DMS53 (cell line): ENCODE measurements at places on chromosomes 13 and 19.

GRCh38 chr13:101289764-101290163, 126.5 kb downstream of the NALCN start:
- DNase-seq: peak; percentile 83

- peak; percentile 15 for DNase-seq
Measured at GRCh38 chr19:10712754-10713153, 5.1 kb upstream of the DNM2 start.

DNA sequence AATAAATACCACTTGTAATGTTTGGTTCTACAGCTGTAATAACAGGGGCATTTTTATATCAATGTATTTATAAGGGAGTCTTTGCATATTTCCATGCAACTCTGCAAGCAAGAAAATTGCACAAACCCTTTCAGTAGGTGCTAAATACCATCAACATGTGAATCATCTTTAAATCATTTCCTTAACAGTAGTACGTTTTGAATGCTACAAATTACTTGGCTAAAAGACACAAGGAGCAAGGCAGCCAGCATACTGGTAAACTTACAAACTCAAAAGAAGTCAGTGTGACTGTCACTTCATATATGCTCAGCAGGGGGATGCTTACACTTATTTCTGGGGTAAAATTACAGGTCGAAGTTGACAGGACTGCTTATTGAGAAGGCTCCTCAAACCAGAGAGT, 402.4 kb downstream of the EFNB2 start:
- DNase-seq: no peak

- DNase-seq: no peak
Measured at GRCh38 chr19:48471836-48472235, 2.7 kb downstream of the CYTH2 start.

GRCh38 chr13:63299866-63300394, 1884.3 kb upstream of the PCDH20 start:
- no peak for DNase-seq

GRCh38 chr13:44389060-44389666, 15.5 kb downstream of the SERP2 start:
- no peak for DNase-seq

DNA sequence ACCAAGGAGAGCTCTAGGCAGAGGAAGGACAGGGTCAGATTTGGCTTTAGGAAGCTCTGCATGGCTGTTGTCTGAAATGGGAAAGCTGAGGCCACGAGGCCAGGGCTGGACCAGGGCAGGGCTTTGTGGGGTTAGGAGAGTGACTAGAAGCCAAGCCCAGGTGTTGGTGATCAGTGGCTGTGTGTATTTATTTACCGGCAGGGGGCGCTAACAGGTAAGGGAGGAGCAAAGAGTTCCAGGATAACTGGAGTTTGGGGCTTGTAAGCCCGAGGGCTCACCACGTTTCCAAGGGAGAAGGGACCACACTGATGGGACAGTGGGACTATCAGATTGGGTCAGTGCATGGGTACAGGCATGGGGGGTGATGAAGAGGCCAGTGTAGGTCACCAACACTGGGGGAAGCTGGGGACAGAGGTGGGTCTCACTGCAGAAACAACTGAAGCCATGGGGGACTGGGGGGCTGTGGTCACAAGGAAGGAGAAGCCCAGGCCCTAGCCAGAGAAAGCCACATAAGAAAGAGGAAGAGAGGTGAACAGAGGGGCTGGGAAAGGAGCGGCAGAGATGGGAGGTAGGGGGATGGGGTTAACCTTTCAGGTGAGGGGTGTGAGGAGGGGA, 3.9 kb downstream of the TMEM147 start:
- peak; percentile 95 for DNase-seq

GRCh38 chr19:1307320-1307719, 21.6 kb downstream of the EFNA2 start:
- no peak for DNase-seq

GRCh38 chr19:14555918-14556661, 15.8 kb downstream of the NDUFB7 start:
- DNase-seq: no peak

- no peak for DNase-seq
Measured at GRCh38 chr13:102260256-102260655, 141.6 kb downstream of the FGF14 start.

- peak; percentile 91 for DNase-seq
Measured at GRCh38 chr19:39671739-39672363, 16.1 kb downstream of the LGALS16 start.

DNA sequence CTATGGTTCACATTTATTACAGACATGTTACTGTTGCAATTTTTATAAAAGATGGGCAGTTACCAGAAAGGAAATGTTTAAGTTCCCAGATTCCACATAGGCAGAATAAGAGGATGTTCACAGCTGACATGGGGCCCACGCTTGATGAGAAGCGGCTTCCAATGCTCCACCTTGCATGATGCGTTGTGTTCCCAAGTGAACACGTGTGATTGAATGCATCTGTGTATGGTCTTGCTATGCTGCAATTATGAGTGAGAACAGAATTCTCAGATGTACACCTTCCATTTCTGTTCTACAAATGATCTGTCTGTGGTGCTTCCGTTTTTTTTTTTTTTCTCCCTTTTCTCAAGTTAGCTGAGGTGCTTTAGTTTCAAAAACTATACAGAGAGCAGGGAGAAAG, 15.5 kb downstream of the UPF3A start:
- DNase-seq: no peak

DNA sequence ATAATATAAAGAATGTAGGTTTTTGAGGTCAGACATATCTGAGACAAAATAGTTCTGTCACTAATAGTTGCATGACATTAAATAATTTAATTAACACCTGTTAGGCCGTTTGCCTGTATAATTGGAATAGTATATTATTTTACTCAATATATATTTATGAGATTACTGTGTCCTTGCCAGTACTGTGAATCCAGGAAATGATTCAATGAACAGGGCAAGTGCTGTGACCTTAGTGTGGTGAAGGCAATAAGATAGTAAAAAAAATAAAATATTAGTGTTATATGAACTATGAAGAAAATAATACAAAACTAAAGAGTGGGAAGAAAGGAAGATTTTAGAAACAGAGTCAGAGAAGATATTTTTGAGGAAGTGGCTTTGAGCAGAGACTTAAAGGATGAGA, 403.7 kb downstream of the PCDH9 start:
- no peak for DNase-seq

GRCh38 chr19:33456845-33457220, 64.8 kb downstream of the PEPD start:
- no peak for DNase-seq

DNA sequence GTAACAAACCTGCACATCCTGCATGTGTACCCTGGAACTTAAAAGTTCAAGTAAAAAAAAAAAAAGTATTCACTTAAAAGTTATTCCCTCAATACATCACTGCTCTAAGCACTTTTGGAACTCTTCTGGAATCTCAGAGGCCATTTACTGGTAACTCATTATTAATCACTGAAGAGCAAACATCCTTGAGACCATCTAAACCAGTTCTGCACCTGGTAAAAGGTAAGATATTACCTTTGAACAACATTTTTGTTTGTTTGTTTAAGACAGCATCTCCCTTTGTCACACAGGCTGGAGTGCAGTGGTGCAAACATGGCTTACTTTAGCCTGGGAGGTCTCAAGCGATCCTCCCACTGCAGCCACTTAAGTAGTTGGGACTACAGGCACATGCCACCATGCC, 16.7 kb downstream of the UGGT2 start:
- DNase-seq: peak; percentile 47

DNA sequence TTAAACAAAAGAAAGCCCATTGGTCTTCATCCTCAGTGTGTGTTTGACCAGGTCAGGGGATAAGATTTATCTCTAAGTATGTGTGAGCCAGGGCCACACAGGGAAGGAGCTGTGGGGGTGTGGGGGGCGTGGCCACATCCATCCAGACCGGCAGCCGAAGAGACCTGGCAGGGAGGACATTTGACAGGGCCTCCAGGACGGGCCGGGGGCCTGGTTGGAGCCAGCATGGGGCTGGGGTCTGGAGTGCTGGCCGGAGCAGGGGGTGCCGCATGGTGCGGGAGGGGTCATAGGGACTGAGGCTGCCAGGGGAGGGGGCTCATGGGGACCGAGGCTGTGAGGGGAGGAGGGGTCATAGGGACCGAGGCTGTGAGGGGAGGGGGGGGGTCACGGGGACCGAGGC, 20.4 kb upstream of the GNA15 start:
- DNase-seq: no peak

- no peak for DNase-seq
Measured at GRCh38 chr13:113097651-113098050, 7.9 kb upstream of the F7 start.

DNA sequence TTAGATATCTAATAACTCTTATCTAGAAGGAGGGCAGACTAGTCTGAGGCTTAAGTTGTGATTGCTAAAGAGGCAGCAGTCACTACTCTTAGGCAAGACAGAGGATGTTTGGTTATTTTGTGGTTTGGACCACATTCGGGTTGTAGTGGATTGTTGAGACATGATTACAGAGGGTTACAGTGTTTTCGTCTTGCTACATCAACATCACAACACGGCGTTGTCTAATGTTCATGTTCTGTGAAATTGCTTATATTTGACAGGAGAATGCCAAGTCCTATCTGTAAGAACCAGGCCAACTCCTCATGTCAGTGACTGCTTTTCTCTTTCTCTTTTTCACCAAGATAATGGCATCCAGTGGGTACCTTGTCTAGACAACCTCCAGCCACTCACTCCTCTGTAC, 16.8 kb upstream of the TM9SF2 start:
- DNase-seq: no peak

DNA sequence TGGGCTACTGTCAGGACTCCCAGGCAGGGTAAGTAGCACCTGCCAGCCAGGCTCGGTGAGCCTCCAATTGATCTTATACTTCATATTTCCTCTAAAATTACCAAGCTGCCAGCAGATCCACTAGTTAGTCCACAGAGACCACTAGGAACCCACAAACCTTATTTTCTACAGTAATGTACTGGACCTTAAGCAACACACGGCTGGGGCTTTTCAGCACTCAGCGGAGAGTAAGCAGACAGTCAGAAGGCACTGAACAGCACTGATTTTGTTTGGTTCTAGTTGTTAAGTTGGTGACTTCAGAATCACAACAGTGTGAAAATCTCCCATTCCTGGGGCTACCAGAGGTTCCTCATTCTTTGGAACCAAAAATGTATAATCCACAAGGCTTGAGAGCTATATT, 56.1 kb downstream of the MRPL57 start:
- no peak for DNase-seq

GRCh38 chr19:13887018-13887436, 10.1 kb downstream of the NANOS3 start:
- no peak for DNase-seq

- DNase-seq: peak; percentile 45
Measured at GRCh38 chr19:18423258-18424020, 4.2 kb downstream of the SSBP4 start.

DNA sequence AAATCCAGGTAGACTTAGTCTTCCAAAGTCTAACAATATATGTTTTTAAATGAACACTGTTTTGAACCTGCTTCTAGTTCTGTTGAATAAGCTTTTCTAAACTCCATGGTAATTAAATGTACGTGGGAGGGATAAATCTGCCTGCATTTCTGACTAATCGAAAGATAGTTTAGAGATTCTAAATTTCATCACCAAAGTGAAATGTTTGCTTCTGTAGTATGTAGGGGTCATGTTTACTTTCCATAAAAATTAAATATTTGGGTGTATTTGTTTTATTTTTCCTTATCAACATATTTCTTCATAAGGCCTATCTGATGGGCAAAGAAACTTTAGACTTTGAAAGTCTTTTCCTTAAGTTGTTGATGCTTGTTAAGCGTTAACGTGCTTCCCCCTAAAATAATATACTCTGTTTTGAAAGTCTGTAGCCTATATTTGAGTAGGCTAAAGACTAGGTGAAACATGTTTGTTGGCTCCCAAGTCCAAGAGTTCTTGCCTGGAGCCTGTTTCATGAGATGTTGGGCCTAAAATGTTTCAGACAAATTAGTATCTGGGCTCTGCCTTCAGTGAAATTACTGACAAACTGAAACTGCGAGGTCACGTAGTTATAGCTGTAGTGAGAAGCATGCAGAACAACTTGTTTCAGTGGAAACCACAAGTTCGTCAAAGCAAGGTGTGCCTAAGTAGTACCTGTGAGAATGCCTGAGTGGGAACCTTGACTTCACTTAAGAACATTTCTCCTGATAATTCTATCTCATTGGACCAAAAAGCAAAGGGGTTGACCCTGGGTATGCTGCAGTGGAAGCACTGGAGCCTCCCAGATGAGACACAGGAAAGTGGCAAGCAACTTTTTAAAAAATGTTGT, 126.2 kb downstream of the LMO7 start:
- peak; percentile 5 for DNase-seq

DNA sequence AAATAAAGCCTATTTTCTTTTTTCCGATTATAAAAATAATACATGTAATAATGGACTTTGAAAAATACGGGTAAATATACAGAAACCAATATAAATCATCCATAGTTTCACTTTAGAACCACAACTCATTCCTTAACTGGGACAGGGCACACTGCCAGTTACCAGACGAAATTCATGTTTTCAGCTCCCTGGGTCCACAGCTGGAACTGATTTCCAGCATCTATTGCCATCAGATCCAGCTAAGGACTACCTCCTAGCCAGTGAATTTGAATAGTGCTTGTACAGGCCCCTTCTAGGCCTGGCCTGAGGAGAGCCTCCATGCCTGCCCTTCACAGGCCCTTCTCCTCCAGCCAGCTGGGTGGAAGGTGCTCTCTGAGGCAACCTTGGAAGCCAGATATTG, 30.0 kb upstream of the ATP12A start:
- no peak for DNase-seq

DNA sequence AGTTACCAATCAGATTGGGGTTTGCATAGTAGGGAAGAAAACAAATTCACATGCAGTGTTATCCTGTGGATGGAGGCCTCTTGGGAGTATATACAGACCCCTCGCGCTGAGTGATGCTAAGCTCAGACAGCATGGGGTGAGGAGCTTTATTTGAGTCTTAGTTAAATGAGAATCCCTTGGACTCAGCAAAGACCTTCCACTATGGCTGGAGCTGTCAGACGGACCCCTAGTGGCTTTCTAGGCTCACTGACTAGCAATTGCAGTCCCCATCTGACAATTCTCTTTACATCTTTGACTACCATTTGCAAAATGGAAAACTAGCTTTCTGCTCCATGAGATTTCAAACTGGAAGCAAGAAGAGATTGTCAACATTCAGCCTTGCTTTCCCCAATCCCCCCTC, 90.4 kb downstream of the STOML3 start:
- peak; percentile 28 for DNase-seq

GRCh38 chr19:29805031-29805965, 6.5 kb upstream of the CCNE1 start:
- peak; percentile 5 for DNase-seq

GRCh38 chr19:38514812-38515633, 81.5 kb downstream of the RYR1 start:
- DNase-seq: peak; percentile 81

- DNase-seq: no peak
Measured at GRCh38 chr19:54230031-54230430, 7.2 kb upstream of the LILRB3 start.

DNA sequence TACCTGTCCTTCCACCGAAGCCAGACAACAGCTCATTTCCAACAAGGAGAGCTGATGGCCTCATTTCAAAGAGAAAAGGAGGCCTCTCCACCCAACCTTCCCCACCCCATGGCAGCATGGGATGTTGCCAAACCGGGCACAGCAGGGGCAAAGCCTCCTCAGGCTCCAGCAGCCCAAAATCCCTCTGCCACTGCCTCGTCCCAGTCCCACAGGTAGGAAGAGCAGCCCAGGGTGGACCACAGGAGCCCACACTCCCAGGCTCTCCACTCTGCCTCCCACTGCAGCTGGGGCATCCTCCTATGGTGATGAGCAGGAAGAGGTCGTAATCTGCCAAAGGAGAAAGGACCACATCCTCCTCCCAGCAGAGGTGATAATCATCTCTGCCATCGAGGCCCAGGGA, 50.9 kb downstream of the PEPD start:
- no peak for DNase-seq

- DNase-seq: peak; percentile 74
Measured at GRCh38 chr19:46783670-46784069, 4.7 kb downstream of the SLC1A5 start.
